ENCODE measurements at places on chromosomes 12 and 14.
A peak's percentile ranks its signal among the peaks of the same experiment; 100 is the strongest.

- DNase-seq = no peak
Observed at GRCh38 chr12:113858841-113859386, 107.2 kb downstream of the RBM19 start.

DNA sequence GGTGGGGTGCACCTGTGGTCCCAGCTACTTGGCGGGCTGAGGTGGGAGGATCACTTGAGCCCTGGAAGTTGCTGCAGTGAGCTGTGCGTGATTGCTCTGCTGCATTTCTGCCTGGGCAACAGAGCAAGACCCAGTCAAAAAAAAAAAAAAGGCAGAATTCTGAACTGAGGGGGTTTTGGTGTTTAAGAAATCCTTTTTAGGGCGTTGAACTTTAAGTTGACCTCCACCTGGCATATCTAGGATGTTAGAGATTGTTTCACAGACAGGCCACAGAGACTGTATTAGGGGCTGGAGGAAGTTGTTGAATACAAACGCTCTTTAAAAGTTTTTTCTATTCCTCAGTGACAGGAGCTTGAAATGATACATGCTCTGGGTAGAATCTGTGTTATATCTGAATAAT, 60.5 kb downstream of the FBXW8 start:
- no peak for DNase-seq

- no peak for DNase-seq
Observed at GRCh38 chr14:32200368-32201192, 1.3 kb upstream of the RNU6-7 start.

DNA sequence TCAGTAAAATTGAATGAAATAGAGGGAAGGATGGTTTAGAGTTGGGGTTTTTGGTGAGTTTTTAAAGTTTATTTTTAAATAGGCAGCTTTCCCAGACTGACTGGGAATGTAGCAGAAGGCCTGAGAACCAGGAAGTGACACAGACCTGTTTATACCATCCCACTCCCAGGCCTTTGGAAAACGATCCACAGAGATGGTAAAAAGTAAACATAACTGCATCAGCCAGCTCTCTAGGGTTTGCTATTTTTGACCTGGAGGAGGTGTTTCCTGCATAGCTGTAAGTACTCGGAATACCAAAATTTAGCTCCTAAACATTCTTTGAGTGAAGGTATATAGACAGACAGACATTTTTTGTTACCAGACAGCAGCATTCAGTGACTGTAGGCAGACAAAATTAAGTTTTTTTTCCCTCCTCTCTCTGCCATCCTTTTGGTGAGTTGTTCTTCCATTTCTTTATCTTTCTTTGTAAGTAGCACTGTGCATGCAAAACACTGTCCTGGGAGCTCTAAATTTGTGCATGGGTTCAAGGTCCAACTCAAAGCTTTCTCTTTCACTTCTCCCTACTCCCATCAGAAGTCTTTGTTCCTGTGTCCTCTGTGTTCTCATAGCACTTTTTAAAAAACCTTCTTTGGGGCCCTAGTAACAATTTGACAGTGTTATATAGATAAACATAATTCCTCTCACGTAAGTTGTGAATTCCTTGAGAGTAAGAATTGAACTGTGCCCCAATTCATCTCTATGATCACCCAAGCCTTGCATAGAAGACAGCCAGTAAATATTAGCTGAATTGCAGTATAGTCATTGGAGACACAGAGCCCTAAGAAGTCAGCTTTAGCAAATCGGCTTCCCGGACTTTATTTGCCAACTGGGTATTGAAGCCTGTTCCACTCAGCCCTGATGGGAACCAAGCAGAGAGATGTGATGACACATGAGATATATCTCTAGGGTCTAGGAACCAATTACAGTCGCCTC, 37.4 kb downstream of the SUSD6 start:
- DNase-seq = no peak

- DNase-seq = peak; percentile 92
Observed at GRCh38 chr12:124233041-124233796, 61.7 kb upstream of the RFLNA start.

- no peak for DNase-seq
Observed at GRCh38 chr12:51388069-51388799, 3.0 kb downstream of the GALNT6 start.

DNA sequence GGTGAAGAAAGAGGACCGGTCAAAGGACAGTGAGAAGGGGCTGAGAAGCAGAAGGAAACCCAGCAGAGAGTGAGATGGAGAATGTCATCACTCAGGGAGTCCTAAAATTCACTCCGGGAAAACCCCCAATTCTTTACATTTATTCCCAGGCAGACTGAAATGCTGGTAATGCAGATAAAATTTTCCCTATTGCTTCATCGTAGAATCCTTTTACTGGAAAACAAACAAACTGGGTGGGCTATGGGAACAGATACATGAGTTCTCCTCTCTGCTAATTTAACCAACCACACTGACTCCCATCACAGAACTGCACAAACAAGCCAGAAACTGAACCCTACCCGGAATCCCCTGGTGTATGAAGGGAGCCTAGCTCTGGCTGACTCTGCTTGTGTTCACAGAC, 20.9 kb downstream of the HEBP1 start:
- DNase-seq = no peak
